ENCODE measurements at places on chromosomes 5 and 9.

- no peak for DNase-seq
These were observed 23.1 kb downstream of the FREM1 start for GRCh38 chr9:14887149-14887548.

- DNase-seq, result no peak
These were observed 72.3 kb downstream of the ICE1 start for GRCh38 chr5:5494489-5495402.

- DNase-seq, result no peak
These were observed 526.9 kb downstream of the BNC2 start for GRCh38 chr9:16343249-16344237.

GRCh38 chr5:12110629-12111028 lies 206.4 kb upstream of the CTNND2 start:
- DNase-seq, result no peak

DNA sequence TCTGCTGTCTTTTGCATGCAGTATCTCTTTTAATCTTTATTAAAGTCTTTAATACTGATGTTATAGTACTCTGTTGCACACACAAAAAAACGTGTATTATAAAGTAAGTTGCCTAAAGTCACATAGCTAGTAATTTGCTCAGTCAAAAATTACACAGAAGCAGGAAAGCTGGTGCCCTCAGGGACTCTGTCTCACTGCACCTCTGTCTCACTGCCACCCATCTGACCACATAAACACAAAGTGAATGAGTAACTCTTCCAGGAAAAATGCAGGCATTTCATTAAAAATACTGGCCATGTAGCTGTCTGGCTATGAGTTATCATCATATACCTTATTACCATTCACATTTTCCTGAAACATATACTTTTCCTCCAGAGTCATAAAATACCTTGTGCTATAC lies 591.7 kb downstream of the CSNK1G3 start:
- DNase-seq, result no peak

GRCh38 chr5:170565072-170565471 lies 61.3 kb downstream of the KCNIP1 start:
- no peak for DNase-seq

- no peak for DNase-seq
These were observed 12.2 kb downstream of the CXXC5 start for GRCh38 chr5:139660105-139660922.

GRCh38 chr9:102398205-102398604 lies 596.9 kb upstream of the CYLC2 start:
- no peak for DNase-seq

DNA sequence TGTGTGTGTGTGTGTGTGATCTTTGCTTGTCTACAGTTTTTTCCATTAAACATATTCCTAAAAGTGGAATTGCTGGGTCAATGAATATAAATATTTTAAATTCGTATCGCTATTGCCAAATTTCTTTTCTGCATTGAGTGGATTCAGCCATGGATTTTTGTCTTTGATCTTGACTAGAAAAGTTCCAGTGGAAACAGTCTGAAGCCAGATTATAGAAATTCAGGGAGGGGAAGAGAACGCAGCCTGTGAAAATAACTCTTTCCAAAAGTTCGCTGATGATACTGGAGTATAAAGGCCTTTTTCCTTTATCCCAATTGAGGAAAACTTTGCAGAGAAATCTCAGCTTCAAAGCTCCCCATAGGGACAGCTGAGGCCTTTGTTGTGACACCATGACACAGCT lies 292.3 kb upstream of the CD180 start:
- no peak for DNase-seq
